ENCODE measurements at places on chromosomes 12 and 14. TPM values are rescaled to one million over a fixed set of nuclear protein-coding genes. Genes with fewer than 3 reads are reported as not detected.

DNA sequence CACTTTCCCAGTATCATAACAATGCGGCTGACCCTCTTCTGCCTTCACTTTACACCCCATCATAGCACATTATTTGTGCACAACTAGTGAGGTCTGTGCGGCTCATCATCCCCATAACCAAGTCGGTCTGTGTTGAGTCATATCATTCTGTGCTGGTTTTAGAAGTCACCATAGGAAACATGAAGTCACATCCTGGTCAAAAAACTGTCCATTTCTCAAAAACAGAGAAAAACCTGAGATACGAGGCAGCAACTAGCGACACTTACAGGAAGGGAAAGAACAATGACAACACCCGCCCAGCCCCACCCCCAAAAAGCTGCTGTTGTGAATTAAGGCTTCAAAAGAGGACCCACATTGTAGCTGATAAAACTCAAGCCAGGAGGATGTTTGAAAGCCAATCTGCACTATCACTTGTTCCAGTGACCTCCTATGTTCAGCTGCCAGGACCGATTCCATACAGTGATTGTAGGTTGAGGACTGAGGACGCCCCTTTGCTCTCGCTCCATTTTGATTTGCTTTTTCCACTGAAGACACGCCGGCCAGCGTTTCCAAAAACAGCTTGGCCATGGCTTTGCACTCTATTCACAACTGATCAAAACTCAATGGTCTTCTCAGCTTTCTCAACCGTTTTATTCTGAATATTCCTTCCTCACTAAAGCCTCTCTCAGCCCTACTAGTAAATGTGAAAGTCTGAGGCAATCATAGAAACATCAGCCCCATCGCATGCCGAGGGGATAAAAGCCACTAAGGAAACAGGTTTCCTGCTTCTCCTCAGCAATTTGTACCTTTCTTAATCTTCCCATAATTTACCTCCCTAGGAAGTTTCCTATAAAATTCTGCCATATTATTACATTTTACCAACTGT, 87.5 kb downstream of the DUSP16 start:
- no peak for DNase-seq

DNA sequence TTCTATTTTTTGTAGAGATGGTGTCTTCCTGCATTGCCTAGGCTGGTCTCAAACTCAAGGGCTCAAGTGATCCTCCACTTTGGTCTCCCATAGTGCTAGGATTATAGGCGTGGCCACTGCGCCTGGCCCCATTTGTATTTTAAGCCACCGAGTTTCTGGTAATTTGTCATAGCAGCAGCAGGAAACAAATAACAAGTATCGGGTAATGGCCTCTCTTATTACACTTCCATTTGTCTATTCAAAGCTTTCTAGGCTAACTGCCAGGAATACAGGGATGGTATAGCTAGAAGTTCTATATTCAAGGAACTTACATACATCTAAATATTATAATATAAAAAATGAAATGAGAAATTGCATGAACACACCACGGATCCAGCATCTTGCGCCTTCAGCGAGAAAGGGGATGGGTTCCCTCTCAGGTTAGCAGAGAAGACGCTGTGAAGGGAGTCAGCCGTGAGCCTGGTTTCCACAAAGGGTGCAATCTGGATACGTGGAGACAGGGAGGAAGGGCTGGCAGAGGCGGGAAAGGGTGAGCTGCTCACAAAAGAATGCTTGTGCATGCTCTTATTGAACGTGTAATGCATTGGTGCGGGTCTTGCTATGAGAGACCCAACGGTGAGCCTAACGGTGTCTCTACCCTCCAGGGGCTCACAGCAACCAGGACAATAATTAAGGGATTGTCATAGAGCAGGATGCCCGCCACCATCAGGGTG, 9.5 kb downstream of the BDKRB1 start:
- no peak for DNase-seq

DNA sequence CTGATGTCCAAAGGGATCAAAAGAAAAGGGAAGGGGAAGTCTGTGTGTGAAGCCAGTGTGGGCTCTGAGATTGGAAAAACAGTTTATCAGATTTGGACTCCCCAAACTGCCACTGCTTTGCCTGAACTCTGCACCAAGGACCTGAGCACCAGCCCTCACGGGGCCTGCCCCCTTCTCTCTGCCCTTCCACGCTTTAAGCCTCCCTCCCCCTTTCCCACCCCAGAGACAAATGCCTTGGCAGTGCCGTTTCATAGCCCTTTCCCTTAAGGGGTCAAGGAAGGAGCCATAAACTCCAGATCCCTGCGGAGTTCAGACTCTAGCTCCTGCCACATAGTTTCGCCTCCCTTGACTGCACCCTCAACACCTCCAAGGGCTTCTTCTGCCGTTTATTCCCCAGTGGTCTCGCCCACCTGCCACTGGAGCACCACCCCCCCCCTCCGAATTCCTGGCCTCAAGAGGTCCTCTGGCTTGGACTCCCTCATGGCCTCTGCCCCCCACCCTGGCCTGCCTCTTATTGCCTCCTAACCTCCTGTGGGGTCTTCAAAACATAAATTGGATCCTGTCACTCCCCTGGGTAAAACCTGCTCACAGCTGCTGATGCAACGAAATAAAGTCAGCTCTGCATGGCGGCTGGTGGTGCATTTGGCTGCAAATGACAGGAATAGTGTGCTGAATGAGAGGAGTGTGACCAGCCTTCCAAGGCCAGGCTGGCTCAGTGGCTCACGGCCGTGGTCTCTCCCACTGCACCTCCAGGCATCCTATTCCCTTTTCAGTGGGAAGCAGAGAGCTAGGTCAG, 18.8 kb downstream of the SLC25A29 start:
- no peak for DNase-seq

GRCh38 chr14:94974422-94974821, 182.9 kb downstream of the DICER1 start:
- DNase-seq: no peak

- no peak for DNase-seq
Observed at GRCh38 chr14:31947680-31948595, 129.2 kb upstream of the ARHGAP5 start.

GRCh38 chr14:67151082-67151666, 38.1 kb upstream of the GARIN2 start:
- DNase-seq: no peak

DNA sequence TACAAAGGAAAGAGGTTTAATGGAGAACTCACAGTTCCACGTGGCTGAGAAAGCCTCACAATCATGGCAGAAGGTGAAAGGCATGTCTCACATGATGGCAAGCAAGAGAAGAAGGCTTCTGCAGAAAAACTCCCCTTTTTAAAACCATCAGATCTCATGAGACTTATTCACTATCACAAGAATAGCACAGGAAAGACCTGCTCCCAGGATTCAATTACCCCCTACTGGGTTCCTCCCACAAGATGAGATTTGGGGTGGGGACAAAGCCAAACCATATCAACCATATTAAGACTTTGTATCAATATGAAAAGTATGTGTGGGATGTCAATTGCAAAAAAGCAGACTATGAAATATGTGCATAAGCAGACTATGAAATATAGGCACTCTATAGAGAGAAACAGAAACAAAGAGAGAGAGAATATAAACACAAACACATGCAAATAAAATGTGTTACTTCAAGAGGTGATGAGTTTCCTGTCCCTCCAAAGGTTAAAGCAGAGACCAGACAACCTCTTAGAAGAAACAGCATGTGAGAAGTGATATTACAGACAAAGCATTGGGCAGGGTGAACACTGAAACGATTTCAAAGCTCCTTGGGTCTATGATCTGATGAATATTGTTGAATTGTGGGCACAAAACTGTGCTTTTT, 151.2 kb upstream of the KRR1 start:
- no peak for DNase-seq

DNA sequence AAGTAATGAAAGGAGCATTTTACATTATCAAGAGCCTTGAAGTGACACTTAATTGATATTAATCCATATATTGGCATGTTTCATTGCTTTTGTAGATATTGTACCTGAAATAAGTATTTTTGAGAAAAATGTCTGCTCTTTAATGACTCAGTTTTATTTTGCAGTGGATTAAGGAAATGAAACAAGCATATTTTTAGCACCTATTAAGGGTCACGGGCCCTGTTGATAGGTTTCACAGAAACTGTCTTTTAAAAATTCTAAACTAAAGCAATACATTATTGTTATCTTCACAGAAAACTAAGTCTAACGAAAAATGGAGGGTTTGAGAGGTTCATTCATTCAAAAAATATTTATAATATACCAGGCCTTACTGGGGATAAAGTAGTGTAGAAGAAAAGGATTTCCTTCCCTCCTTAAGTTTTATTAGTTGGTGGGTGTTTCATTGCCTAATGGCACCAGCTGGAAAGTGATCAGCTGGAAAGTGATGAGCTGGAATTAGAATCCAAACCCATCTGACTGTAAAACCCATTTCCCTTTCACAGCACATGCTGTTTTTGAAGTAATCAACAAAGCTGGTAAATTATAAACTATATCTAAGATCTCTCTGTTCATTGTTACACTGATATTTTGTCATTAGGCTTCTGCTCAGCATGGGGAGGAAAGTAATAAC, 54.2 kb downstream of the PTPRQ start:
- no peak for DNase-seq

DNA sequence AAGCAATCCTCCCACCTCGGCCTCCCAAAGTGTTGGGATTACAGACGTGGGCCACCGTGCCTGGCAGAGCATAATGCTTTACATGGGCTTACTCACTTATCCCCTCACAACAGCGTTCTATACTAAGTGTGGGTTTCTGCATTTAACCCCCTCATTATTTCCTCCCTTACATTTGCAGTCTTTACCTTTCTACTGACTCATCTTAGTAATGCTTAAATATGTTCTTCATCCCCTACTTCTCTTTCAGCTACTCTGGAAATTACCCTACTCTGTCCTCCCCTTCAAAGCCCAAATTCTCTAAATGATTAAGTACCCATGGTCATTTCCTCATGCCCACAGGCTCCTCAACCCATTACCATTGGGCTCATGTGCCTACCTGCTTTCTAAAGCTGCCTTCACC, 40.7 kb downstream of the NKX2-1 start:
- no peak for DNase-seq

Gene C2CD5
- 85.4 TPM for polyA plus RNA-seq

Gene POTEG
- polyA plus RNA-seq: not detected

Gene FAM181A
- not detected for polyA plus RNA-seq

Gene SEL1L
- 69.6 TPM for polyA plus RNA-seq

Measured in renal pelvis (tissue), 12 donors.